ENCODE measurements at places on chromosomes 1 and 21.

DNA sequence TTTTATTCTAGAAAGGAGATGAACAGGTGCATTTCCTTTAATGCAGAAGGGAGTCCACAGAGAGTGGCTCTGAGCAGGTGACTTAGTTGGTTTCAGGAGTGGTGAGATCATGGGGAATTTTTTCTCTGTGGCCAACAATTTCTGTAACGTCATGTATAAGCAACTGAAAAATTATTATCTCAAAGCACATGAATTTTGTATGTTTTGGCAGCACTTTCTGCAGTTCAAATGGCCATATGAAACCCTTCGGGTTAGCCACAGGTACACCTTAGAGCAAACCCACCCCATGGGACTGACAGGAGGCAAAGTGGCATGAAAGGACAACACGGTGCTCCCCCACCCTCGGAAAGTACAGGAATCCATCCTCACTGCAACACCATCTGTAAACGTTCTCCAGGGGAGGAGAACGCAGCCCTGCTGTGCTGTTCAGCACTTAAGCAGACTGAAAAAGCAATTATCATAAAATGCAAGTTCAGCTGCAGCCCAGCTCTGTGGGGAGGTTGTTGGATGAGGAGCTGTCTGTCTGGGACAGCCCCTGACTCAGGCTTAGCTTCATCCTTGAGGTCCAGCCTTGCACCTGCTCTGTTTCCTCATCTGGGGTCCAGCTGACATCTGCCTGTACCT, 55.8 kb upstream of the CLDN14 start:
- DNase-seq = no peak

DNA sequence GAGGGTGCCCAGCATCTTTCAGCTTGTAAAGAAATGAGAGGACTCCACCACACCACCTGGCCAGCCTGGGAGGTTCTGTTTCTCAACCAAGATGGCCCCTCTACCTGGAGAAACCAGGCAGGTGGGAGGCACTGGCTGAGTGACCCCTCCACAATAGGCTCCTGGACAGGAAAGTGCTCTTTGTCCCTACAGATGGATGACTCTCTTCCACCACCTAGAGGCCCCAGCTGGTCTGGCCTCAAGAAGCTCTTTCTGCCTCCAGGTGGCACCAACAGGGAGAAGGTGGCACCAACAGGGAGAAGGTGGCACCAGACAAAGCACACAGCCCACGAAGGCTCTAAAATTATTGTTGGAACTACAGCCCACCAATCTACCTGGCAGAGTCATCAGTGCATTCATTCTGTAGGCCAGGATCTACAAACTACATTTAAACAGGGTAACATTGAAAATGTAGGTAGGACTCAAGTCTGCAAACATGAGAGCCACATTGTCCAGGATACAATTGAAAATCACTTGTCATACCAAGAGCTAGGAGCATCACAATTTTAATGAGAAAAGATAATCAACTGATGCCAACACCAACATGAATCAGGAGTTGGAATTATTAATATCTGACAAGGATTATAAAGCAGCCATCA, 14.4 kb downstream of the TMPRSS3 start:
- peak; percentile 70 for DNase-seq

DNA sequence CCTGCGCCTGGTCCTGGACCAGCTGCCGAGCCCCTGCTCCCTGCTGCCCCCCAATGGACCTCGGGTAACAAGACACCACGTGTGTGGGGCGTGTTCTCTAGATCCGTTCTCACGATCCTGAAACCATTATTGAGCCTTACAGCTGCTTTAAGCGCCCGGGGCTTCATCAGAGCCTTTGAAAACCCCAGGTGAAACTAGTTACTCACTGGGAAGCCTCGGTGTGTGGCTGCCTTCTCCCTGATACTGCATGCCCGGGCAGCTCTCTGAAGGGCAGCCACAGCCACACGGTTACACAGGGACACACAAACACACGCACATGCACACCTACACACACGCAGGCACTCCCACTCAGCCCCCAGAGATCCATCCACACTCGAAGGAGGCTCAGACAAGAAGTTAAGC, 5.3 kb downstream of the HES2 start:
- DNase-seq = peak; percentile 63

- no peak for DNase-seq
Observed at GRCh38 chr1:72869873-72870272, 587.5 kb upstream of the NEGR1 start.

GRCh38 chr1:158649052-158649451, 37.5 kb downstream of the SPTA1 start:
- peak; percentile 24 for DNase-seq

DNA sequence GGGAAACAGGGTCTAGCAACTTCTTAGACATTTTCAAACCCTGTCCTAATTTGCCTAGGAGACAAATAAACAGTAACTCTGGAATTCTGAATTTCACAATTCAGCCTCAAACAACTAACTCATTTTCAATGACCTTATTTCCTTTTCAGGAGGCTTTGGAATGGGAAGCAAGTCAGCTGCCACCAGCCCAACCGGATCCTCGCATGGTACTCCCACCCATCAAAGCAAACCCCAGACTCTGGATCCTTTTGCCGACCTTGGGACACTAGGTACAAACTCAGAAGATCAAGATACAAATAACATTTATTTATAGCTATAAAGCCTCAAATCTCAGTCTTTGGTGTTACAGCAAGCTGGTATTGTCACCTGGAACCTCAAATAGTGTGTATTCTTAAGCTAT, 18.9 kb upstream of the LEPR start:
- DNase-seq = no peak

- DNase-seq = no peak
Observed at GRCh38 chr1:48493041-48493440, 21.0 kb upstream of the SPATA6 start.

- no peak for DNase-seq
Observed at GRCh38 chr1:7401814-7402547, 369.1 kb upstream of the VAMP3 start.

DNA sequence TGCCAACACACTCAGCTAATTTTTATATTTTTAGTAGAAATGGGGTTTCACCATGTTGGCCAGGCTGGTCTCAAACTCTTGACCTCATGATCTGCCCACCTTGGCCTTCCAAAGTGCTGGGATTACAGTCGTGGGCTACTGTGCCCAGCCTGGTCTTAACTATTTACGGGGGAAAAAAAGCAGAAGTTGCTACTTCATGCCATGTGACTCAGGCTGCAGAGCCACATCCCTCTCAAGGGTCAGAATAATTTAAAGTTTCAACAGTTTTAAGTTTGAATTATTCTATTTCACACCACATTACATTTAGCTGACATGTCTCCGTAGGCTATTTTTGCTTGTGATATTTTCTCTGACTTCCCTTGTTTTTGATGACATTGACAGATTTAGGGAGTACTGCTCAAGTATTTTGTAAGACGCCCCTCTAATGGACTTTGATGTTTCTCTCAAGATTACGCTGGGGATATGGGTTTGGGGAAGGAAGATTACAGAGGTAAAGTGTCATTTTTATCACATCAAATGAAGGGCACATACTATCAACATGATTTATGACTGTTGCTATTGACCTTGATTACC, 14.6 kb upstream of the AGBL4 start:
- no peak for DNase-seq

DNA sequence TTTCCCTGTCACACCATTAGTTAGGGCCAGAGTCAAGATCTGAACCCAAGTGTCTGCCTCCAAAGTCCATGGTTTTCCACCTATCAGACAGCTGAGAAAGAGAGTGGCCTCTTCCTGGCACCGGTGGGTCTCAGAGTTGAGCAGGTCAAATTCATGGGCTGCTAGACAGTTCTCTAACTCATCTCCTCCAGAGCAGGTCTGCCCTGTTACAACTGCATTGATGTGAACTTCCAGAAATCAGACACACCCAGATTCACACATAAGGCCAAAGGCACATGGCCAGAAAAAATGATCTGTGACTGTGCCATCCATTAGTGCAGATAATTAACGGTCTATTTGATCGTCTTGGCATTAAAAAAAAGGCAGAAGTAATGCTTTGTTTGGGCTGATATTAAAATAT, 17.5 kb downstream of the SMIM12 start:
- peak; percentile 32 for DNase-seq

- DNase-seq = no peak
Observed at GRCh38 chr1:206855859-206856258, 9.6 kb upstream of the IL20 start.

DNA sequence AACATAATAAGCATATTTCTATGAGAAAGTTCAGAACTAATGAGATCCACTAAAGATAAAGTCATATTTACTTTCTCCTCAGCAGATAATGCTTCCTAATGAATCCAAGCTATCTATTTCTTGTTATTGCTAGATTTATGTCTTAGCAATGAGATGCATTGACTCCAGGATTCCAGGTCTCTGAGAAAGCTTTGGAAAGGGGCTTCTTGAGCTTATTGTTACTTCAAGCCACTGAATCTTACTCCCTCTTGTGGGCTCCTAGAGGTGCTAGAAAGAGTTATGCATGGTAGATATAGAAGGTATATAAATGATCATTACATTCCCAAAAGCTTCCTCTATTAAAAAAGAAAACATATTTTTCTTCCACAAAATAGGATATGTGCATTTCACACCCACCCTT, 246.4 kb upstream of the ADAMTS5 start:
- DNase-seq = no peak

- DNase-seq = no peak
Observed at GRCh38 chr1:206465951-206466350, 4.3 kb upstream of the IKBKE start.

- no peak for DNase-seq
Observed at GRCh38 chr1:3378411-3379208, 75.9 kb upstream of the ARHGEF16 start.

DNA sequence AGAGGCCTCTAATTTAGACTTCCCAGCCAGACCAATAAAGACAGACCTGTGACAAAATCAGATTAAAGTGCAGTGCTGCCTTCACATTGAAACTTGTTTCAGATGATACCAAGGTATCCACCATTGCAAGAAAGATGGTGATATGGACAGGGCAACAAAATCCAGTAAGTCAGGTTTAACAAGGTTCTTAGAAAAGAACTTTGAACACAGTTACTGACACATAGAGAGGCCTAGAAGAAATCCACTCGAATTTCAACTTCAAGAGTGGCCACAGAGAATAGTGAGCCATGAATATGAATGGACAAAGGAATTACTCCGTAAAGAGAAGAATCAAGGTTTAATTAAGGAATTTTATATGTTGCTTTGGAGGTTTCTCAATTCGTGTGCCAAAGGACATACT, 230.4 kb downstream of the KCNT2 start:
- DNase-seq = no peak

- DNase-seq = peak; percentile 54
Observed at GRCh38 chr1:150268340-150268704, 494 bp downstream of the APH1A start.

- peak; percentile 58 for DNase-seq
Observed at GRCh38 chr21:37219761-37220432, 47.2 kb downstream of the VPS26C start.

- peak; percentile 89 for DNase-seq
Observed at GRCh38 chr1:191065771-191066170, 588.1 kb upstream of the BRINP3 start.

DNA sequence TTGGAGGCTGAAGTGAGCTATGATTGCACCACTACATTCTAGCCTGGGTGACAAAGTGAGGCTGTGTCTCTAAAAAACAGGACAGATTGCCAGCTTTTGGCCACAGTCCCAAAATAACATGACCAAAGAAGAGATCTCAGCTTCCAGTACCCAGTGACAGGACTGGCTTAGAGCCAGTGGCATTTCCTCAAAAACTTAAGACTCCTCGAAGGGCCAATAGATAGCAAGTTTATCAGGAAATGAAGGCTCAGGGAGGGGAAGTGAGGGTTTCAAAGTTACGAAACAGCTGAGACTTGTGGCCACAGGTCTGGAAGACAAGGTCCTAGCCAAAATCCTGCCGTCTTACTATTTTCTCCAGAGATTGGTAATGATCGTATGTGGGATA, 6.3 kb upstream of the TMEM39B start:
- DNase-seq = peak; percentile 97

- no peak for DNase-seq
Observed at GRCh38 chr1:119204197-119204960, 63.9 kb upstream of the WARS2 start.

DNA sequence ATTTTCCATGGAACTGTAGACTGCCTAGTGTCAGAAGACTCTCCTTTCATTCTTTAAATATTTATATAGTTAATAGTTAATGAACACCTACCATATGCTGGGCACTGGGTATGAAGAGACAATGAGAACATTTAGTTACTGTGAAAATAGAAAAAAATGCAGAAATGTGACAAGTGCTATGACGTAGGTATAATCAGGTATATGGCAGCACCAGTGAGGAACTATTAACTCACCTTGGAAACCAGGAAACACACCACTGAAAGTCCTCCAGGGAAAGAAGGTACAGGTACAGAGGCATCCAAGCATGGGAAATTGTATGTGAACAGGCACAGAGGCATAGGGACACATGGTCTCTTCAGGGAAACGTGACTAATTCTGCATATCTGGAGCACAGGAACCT, 42.3 kb downstream of the DPT start:
- DNase-seq = no peak

DNA sequence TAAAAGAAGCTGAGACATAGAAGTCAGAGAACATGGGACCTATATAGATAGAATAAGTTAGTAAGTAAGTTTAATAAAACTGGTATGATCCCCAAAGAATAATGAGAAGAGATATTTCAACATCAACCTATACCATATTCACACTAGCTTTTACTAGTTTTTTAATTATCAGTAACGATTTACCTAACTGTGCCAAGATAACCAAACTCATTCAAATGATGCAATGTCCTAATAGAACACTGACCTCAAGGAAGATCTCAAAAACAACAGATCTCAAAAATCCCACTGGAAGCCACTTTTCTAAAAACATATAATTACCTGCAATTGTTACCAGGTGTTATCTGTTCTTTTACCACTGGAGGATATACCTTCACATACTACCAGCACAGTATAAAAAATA, 38.7 kb downstream of the ANKRD13C start:
- no peak for DNase-seq

DNA sequence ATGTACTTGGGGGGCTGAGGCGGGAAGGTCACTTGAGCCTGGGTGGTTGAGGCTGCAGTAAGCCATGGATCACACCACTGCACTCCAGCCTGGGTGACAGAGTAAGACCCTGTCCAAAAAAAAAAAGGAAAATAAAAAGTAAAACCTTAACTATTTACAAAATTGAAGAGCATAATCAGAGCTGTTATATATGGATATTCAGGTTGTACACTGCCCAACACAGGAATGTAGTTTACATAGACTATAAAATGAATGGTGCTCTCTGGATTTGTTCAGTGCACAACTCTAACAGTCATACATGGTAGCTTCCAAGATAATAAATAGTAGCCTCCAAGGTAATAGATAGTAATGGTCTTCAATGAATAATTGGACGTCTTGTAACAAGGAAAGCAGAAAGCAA, 22.6 kb upstream of the SRSF10 start:
- DNase-seq = no peak

DNA sequence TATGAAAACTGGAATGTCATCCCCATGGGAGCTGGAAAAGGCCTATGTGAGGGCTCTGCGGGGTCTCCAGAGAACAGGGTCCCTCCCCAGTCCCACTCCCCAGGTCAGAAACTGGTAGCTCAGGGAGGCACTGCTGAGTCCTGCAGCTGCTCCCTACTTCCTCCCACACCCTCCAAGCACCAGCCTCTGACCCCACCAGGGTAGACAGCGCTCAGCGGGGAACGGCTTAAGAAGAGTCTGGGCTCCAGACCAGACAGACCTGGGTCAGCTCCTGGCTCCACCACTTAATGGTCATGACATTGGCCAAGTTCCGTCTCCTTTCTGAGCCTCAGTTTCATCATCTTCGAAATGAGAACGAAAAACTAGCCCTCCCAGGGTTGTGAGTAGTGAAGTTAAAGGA, 7.2 kb downstream of the LRP8 start:
- no peak for DNase-seq

All from hematopoietic multipotent progenitor cell treated with erythropoietin and hydrocortisone succinate and interleukin-3 and kit ligand, for 8 days (in vitro differentiated cells).